Foreskin keratinocyte (primary cell): ENCODE measurements at places on chromosomes 7 and 10.

DNA sequence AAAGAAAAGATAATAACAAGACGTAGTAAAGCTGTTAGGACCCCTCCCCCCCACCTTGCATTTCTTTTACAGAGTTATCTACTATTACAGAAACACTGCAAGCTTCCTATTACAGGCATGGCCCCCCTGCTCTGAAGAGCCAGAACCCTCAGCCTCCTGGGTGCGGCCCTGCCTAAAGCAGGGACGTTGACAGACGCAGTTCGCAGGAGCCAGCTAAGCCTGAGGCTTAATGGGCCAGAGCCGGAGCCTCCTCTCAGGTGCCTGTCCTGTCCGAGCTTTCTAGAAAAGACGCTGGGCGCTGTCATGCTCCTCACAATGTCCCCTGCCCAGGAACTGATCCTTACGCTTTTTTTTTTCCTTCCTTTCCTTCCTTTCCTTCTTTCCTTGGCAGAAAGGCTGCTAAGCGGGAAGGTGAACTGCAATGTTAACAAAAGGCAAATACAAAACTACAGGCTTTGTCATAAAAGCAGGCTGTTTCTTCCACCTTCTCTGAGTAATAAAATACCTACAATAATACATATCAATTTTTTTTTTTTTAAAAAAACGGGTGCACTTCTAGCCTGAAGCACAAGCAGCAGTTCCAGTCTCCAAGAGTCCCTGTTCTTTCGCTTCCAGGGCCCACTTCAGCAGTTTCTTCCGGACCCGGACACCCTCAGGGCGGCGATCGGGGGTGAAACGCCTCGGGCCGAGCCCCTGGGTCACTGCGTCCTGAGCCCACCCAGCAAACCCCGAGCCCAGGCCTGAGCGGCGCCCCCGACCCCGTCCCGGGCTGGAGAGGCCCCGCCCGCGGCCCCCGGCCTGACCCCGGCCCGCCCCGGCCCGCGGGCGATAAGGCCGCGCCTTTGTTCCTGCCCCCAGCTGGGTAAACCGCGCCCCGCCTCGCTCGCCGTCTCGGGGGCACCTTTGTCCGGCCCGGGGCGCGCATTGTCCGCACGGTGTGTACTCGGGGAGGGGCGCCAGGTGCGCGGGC is 11.2 kb downstream of the MNX1 start:
- no peak for DNase-seq

DNA sequence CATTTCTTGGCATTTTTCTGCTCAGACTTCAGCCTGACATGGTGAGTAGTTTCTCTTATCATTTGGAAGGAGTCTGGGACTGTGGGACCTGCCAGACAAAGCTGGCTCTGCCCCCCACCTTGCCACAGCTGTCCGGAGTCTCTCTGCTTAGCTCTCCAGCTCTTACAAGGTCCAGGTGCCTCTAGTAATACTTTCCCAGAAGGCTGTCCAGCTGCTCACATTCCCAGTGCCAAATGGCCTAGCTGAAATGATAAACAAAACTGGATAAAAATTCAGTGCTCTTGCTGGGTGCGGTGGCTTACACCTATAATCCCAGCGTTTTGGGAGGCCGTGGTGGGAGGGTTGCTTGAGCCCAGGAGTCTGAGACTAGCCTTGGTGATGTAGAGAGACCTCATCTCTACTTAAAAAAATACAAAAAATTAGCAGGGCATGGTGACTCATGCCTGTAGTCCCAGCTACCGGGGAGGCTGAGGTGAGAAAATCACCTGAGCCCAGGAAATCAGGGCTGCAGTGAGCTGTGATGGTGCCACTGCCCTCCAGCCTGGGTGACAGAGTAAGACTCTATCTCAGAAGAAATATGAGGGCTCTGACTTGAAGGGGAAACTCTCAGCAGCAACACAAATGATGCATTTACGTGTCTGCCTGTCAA is 86.8 kb downstream of the C10orf90 start:
- DNase-seq, result no peak

DNA sequence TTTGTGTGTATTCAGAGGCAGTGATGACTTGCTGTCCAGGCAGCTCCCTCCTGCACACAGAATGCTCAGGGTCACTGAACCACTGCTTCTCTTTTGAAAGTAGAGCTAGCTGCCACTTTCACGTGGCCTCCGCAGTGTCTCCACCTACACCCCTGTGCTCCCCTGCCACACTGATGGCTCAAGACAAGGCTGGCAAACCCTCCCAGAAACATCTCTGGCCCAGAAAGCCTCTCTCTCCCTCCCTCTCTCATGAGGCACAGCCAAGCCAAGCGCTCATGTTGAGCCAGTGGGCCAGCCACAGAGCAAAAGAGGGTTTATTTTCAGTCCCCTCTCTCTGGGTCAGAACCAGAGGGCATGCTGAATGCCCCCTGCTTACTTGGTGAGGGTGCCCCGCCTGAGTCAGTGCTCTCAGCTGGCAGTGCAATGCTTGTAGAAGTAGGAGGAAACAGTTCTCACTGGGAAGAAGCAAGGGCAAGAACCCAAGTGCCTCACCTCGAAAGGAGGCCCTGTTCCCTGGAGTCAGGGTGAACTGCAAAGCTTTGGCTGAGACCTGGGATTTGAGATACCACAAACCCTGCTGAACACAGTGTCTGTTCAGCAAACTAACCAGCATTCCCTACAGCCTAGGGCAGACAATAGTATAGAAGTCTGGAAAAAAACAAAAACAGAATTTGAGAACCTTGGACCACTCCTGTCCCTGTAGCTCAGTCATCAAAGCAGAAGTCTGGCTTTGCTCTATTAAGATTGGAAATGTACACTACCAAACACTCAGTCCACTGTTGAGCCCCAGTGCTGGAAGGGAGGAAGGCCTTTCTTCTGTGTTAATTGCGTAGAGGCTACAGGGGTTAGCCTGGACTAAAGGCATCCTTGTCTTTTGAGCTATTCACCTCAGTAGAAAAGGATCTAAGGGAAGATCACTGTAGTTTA is 15.8 kb downstream of the SCD start:
- no peak for DNase-seq

- no peak for DNase-seq
Observed at GRCh38 chr10:100901051-100901450, 11.7 kb upstream of the SLF2 start.

DNA sequence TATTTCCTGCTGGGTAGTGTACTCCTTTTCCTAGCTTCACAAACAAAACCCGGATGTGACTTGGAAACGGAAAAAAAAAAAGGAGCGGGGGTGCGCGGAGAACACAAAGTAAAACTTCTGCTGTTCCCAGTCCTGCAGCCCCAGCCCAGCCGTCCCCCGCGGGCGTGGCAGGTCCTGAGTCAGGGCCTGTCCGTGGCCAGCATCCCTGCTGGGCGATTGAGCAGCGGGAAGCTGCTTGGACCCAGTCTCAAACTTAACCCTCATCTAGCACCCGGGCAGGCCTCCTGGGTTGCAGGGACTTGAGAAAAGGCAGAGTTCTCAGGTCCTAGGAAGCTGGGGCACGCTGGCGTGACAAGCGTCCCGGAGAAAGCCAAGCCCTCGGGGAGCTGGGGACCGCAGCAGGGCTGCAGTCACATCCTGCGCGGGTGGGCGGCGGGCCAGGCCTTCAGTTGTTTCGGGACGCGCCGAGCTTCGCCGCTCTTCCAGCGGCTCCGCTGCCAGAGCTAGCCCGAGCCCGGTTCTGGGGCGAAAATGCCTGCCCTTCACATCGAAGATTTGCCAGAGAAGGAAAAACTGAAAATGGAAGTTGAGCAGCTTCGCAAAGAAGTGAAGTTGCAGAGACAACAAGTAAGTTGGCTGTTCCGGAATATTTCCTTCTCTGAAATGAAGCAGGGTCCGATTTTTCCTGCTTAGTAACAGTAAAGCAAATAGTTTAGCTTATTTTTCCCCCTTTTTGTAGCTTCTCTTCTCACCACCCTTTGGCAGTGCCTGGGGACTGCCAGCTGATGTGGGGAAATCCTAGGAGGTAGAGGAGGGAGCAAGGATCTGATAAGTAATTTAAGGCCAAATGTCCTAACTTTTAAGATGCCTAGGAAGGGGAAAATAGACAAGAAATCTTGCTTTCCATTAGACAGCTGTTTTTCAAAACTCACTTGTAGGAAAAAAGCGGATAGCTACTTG is at the start of gene GNG11:
GNG11 (plus strand) TSS at position 129 of the 960 bp plus-strand sequence; CDS start at position 532, 403 bp downstream.
- DNase-seq, result no peak

DNA sequence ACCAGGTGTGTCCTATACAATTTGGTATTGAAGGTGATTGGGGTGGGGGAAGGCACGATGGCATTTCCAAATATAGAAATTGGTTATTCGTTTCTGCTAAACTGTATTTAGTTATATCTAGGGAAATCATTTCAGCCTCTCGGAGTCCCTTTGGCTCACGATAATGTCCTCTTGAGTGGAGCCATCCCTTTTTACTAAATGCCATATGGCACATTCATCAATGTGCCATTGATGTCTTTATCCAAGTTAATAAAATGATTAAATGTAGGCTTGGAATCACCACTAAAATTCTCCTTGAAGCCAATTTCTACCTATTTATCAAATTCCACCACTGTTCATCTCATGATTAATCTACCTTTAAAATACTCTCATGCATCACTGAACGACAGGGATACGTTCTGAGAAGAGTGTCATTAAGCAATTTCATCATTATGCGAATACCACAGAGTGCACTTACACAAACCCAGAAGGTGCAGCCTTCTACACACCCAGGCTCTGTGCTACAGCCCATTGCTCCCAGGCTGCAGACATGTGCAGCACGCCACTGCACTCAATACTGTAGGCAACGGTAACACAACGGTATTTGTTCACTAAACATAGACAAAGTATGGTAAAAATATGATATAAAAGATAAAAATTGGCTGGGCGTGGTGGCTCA is 219.2 kb upstream of the C7orf33 start:
- DNase-seq, result no peak

DNA sequence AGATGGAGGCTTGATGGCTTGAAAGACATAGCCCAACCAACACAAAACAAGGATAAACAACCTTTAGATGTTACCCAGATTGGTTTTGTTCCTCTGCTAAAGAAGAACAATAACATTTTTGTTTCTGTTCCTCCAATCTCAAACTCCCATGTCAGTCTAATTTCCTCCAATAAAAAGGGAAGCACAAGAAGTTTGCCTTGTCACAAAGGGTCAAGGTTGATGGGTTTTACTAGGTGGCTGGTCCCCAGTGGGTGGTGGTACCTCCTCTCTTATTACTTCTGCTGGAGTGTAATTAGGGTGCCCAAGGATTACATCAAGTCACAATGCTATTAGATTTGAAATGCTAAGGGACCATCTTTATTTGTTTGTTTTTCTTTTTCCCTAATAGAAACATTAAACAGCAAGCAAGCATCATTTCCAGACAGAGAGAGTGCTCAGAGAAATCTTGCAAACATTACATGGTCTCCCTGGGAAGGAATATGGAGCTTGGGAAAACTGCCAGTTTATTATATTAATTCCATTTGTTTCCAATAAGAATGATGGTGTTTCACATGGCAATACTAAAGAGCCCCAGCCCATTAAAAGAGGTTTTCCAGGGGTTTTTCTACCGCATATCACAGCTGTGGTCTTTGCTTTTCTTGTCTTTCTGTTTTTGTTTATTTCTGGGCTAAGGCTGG is 78.3 kb upstream of the AOAH start:
- DNase-seq, result no peak

- no peak for DNase-seq
Observed at GRCh38 chr7:45663965-45664633, 89.9 kb downstream of the ADCY1 start.

DNA sequence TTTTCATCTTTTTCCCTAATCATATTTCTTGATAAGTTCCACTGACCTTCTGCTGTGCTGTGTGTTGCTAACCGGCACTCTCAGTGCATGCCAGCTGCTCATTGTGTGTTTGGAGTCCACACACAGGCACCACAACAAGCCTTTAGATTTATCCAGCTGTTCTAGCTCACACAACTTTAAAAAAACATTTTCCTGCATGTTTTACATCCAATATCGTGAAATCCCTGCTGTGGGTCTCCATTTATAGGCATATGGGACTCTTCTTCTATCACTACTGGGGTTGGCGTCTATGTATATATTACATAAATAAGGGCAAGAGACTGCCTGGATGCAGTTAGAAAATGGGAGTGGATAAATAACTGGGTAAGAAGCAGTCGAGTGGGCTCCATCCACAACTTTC is 183.6 kb upstream of the ADARB2 start:
- no peak for DNase-seq

DNA sequence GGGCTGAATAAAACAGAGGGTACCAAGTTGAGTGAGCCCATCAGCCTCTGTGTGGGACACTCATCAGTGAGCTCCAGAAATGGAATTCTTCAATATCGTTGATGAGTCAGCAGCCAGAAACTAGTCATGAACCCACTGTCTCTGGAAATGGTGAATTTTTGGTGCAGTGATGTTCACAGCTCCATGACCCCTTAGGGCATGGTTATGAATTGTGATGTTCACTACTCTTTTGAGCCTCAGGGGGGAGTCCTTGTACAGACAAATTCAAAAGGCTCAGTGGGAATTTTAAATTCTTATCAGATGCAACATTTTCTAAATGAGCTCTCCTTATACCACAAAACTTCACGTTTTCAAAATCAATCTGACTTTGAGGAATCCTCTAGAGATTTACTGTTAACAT is 335.7 kb downstream of the PHTF2 start:
- peak; percentile 75 for DNase-seq

DNA sequence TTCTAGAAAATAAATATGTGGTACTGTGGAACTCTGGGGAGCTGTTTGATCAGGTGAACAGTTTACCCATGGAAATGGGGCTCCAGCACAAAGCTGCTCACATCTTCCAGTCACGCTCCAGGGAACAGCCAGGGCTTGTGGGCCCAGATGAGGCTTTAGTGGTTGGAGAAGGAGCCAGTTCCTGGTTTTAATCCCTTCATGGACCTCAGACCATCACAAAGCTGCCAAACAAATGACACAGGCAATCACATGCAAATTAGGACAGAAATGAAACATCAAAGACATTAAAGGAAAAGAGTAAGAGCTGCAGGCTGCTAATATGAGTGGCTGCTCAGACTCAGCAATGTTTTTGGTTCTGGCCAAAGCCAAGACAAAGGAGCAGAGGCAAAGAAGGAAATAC is 2.2 kb upstream of the ATP6V0E2 start:
- DNase-seq, result no peak

- DNase-seq, result no peak
Observed at GRCh38 chr10:7932301-7933036, 114.2 kb downstream of the TAF3 start.

DNA sequence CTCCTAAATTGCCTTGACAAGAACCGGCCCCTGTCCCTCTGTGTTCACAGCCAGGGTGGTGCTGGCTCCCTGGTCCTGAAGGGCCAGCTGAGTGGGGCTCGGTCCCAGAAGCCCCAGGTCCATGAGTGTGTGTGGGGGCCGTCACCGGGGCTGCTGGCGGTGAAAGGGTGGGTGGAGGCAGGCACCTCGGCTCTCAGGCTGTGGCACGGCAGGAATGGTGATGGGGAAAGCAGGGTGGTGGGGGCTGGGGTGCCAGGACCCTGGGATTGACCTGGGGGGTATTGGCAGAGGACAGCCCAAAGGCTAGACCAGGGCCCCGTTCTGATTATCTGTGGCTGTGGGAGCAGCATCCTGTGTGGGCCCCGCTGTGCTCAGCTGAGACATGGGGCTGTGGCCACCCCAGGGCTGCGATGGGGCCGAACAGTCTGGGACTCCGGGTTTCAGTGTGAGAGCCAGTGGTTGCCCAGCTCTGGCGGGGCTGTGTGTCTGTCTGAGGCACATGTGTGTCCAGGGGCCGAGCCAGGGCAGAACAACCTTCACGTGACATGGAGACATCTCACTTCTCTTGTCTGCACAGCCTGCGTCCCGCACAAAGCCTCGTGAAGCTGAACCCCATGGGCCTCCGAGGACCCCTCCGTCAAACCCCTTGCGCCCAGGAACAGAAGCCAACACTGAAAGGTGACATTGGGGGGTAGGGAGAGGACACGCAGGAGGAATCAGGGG is 144.2 kb downstream of the ELFN1 start:
- no peak for DNase-seq
